ENCODE measurements at places on chromosomes 7 and 10.

DNA sequence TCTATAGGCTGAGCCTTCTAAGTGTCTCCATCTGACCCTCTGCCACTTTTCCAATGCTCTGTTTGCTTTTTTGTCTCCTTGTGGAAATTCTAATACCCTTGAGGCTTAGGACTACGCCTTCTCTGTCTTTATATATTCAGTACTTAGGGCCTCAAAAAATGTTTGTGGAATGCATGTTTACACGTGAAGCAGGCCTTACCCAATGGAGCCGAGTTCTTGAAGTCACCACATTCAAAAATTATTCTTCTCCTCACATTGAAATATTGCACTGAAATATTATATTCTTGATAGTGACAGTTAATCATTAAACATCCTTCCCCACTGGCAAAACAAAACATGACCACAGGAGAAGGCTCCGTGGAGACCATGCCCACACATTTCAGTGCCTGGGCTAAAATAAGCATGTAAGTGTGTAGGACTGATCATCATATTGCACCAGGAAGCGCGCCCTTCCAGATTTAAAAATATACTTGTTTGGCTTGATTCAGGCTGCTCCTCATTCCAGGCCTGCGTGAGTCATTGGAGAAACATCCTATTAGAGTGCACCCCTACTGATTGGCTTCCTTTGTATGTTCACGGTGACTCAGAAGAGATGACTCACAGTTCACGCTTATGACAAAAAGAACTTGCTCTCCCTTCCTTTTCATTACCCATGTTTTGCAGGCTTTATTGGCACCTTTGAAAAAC is 307.4 kb upstream of the AOAH start:
- DNase-seq, result peak; percentile 97

GRCh38 chr7:102061981-102062390 is 224.7 kb upstream of the SH2B2 start:
- no peak for DNase-seq

DNA sequence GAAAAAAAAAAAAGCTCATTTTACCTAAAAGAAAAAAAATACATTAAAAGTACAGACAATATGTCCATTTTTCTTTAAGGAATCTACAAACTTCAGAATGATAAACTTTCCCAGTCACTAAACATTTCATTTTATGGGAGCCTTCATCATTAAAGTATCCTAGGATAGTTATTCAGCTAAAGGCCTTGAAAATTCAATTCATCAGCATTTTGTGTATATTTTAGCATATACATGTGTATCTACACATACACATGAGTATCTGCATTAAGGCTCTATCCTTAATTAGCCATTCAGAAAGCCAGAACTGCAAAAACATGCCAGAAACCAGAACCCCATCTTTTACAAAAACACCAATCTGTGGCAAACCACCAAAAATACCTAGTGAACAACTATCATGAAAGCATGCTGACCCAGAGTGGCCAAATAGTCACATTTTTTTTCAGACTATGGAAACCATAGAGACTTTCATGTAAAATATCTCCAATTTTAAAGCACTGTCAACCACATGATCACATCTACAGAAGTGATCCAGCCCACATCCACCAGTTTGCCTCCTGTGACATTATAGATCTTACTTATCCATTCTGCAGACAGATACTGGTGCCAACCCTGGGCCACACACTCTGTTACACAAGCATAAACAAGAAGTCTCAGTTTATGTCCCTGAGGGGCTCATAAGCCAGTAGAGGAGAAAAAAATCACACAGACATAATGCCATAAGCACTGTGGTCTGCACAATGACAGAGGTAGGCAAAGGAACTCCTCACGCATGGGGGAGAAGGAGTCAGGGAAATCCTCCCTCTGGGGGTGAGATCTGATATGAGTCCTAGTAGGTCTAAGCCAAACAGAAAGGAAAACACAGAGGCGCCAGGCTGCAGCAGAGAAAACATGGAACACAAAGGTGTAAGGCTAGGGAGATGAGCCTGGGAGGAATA is 79.2 kb downstream of the SRPK2 start:
- DNase-seq, result no peak

DNA sequence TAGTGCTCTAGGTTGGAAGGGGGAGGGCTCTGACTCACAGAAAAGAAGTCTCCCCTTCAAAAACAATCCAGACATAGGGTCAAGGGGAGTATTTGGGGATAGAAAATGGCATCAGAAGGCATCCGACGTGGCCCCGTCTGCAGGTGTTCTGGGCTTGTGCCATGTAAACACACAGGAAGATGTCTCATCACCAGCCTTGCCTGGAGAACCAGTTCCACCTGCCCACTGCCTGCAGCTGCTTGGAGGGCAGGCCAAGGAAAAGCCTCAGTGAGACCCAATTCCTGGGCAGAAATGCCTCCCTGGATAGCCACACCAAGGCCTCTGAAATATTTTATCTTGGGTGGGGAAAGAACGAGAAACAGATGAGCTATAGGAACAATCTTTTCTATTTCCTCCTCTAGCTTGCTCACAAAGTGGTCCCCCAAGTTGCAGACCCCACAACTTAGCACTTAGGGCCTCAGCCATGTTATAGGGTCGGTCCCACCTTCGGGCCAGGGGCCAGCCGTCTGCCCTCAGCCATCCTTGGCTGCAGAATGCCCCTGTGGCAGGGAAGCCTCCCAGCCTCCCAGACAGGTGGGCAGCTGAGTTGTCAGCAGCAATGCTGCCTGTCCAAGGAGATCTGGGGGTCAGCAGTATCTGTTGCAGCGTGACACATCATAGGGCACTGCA is 54.3 kb upstream of the ECHDC3 start:
- no peak for DNase-seq

DNA sequence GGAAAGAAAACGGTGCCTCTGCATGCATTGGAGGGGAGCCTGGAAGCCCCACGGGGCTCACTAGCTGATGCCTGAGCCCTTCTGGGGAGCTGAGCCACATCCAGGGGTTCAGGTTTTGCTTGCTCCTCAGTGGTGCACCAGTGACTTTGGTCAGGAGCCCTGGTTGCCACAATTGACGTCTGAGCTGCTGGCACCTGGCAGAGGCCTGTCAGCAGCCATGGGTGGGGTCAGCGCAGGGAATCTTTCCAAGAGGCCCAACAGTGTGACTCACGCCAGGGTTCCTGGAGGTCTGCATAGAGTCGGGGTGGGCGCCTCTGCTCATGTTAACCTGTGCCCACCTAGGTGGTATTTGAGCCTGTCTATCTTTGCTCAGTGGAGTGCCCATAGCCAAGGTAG is 138.7 kb downstream of the NEURL1 start:
- DNase-seq, result no peak

GRCh38 chr10:102152545-102152890 is 329 bp downstream of the NOLC1 start:
- no peak for DNase-seq

DNA sequence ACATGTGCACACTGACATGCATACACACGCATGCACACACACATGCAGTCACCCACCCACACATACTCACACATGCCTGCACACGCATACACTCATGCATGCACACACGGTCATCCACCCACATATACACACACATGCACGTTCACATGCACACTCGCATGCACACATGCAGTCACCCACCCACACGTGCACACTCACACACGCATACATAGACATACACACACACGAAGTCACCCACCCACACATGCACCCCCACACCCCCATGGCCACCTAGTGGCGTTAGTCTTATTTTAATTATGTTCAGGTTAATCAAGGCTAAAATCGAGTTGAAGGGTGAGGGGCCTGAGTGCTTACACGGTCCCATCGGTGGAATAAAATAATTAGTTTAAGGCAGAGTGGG is 96.8 kb downstream of the DNAJB6 start:
- no peak for DNase-seq

- no peak for DNase-seq
Measured at GRCh38 chr10:121157998-121158397, 306.8 kb downstream of the WDR11 start.

DNA sequence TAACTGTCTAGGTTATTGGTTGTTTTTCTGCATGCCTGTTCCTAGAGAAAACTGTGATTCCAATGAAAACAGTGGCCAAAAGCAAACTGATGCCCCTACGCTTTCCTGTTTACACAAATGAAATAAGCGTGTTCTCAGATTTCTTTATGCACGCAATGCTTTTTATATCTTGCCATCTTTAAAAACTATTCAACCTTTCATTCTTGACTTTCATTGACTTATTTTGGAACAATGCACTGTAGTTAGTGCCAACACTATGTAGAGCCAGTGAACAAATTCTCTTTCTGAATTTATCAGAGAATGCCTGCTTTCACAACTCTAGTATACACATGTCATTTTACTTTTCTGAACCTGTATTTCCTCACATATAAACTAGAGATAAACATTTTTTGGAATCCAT is 86.6 kb downstream of the CABCOCO1 start:
- no peak for DNase-seq

GRCh38 chr7:19437446-19437845 is 271.4 kb downstream of the POLR1F start:
- DNase-seq, result no peak

DNA sequence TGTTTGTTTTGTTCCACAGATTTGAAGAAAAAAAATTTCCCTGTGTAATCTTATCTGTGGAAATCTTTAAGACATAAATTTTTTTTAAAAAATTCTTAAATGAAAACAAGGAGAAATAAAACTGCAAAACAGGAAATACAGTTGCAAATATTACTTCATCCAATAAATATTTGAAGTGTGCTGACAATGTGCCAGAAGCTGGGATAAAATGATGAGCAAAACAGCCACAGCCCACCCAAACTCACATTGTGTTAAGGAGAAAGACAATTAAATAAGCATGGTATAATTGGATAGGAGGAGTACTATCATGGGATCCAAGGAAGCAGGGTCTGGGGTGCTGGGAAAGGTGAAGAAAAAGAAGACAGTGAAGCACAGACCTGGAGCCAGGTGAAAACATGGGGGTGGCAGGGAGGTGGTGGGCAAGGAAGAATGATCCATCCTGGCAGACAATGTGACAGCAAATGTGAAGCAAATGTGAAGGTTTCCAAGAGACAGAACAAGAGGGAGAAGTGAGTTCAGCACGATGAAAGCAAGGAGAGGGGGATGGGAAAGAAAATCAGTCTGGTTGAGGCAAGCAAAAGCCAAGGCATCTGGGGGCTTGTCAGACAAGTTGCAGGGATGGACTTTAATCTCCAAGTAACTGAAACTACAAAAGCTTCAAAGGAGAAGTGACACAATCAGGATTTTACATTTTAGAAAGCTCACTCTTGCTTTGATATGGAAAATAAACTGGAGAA is 135.9 kb downstream of the HIBADH start:
- no peak for DNase-seq

- no peak for DNase-seq
Measured at GRCh38 chr7:26718063-26718462, 146.3 kb downstream of the SKAP2 start.

DNA sequence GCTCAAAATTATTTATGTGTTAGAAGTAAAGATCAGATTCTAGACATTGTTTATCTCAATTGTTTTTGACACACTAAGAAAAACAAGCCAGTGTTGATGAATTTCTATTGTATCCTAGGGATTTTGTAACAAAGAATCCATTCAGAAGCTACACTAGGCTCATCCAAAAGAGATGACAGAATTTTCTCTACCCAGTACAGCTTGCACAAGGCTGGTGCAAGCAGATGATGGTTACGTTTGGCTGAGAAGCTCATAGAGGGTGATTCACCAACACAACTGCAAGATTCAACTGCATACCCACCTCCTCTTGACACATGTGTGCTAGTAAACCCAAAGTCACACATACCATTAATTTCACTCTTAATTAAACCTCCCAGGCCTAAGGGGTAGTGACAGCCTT is 20.8 kb downstream of the GRM3 start:
- DNase-seq, result no peak

- DNase-seq, result no peak
Measured at GRCh38 chr7:45359250-45359649, 201.7 kb downstream of the RAMP3 start.

- DNase-seq, result no peak
Measured at GRCh38 chr10:68812420-68812819, 14.9 kb upstream of the STOX1 start.

- no peak for DNase-seq
Measured at GRCh38 chr7:30249986-30250774, 34.2 kb upstream of the ZNRF2 start.

DNA sequence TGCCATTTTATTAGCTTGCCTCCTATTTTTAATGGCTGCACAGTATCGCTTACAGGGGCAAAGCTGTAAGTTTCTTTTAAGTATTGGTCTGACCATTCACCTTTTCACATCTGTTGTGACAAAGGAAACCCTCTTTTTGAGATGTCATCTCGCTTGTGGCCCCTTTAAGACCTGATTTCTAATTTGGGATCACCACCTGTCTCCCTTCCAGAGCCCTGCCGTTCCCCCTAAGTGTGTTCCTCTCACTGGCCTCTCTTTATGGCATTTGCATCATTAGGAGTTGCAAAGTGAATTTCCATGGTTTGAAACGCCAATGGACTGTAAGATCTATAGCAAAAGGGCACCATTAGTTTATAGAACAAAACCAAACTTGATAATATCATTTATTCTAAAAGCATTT is 1.4 kb downstream of the EPDR1 start:
- no peak for DNase-seq

GRCh38 chr10:121860810-121861209 is 67.0 kb downstream of the ATE1 start:
- no peak for DNase-seq

GRCh38 chr10:108801220-108801619 is 1122.1 kb downstream of the XPNPEP1 start:
- no peak for DNase-seq

DNA sequence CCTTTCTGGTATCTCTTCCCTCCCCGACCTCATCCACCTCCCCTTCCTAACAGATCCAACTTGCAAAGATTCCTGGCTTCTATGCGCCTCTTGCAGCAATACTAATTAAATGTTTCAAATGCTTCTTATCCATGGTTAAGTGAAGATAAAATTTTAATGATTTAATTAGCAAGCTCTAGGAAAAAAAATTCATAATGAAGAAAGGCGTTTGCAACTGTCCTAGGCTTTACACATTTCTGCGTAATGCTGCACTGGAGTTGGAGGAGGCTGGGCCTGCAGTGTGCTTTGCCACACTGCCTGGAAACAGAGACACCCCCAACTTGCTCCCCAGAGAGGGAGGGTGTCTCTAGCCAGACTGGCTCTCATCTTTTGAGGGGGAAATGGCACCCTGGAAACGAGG is 123.9 kb upstream of the CARD11 start:
- no peak for DNase-seq

- DNase-seq, result no peak
Measured at GRCh38 chr10:44263771-44264170, 121.1 kb downstream of the CXCL12 start.

GRCh38 chr10:128365156-128365725 is 239.0 kb upstream of the MKI67 start:
- no peak for DNase-seq

GRCh38 chr7:104267701-104268368 is 60.0 kb upstream of the ORC5 start:
- no peak for DNase-seq

DNA sequence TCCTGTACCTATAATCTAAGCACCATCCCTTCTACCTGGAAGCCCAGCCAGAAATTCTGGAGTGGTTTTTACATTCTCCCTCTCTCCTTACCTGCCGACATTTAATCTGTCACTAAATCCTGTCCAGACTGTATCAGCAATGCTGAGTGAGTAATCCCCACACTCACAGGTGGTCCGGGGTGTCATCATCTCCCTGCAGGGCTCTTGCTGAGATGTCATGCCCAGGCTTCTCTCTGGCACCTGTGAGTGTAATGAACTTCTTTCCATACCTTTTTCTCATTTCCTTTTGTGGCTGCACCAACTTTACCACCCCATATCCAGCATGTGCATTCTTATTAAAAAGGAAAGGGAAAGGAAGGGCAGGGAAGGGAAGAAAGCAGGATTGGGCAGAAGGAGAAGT is 355.2 kb downstream of the CCSER2 start:
- DNase-seq, result no peak

- no peak for DNase-seq
Measured at GRCh38 chr10:95289921-95290421, 832 bp downstream of the PDLIM1 start.

- no peak for DNase-seq
Measured at GRCh38 chr10:121127151-121127906, 276.2 kb downstream of the WDR11 start.
